Heart left ventricle (tissue), 16 donors: ENCODE measurements at places on chromosomes 4 and X.

DNA sequence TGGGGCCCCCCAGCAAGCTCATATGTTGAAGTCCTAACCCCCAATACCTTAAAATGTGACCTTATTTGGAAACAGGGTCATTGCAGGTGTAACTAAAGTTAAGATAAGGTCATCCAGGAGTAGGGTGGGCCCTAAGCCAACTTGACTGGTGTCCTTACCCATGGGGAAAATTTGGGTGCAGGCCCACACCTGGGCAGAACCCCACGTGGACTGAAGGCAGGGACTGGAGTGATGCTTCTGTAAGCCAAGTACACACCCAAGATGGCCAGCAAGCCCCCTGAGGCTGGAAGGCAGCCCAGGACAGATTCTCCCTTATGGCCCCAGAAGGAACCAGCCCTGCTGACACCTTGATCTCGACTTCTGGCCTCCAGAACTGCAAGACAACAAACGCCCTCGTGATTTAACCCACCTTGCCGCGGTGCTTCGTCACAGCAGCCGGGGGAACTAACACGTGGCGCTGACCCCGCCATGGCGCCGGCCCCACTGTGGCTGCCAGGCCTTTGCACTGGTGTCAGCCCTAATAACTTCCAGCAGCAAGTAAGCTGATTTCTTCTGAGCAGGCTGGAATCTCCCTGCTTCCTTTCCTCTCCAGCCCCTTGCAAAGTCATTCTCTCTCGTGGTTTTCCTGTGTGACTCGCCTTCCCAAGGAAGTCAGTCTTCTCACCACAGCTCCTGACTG lies 23.2 kb upstream of the MXD4 start:
- no peak for DNase-seq

DNA sequence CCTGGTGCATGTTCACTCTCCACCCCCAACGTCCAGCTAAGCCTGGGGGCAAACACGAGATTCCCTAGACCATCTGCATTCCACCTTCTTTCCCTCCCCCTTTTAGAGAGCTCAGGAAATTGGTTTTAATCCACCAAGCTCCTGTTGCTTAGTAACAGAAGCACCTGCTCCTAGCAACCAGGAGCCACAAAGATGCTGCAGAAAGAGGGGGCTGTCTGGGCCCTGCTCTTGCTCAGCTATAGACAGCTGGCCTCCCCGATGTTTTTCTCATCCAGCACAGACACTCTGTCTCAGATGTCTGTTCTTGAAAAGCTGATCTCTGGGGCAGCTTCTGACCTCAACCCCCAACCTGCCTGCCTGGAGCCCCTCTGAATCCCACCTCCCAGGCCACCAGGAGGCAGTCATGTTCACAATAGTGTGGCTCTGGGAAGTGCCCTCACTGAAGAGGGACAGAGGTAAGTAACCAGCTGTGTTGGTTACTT lies 71.5 kb downstream of the SLC16A2 start:
- DNase-seq = no peak

DNA sequence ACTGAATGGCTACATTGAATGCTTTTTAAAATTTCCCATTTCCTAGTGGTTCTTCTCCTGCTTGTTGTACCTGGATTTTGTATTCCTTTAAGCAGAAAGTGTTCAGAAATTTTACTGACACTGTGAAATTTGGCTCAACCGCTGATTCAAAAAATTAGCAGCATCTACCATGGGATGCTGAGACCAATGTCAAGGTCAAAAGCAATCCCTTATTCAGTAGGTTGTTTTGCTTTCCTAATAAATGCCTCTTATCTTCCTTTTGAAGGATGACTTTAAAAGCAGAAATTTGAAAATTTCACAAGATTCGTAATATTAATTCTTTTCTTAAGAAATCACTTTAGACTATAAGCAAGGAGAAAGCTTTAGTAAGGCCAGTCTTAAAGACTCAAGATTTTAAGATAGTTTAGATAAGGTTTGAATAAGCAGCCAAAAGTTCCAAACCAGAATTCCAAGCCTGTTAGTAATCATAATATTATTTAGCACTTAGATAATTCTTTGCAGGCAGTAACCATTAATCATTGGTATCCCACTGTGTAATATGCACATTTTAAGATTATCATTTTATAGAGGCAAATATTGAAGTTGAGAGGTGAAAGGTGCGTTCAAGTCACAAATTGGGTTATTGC lies 508.8 kb downstream of the ANKRD50 start:
- DNase-seq = no peak

GRCh38 chr4:5852523-5853202 lies 40.2 kb downstream of the CRMP1 start:
- no peak for DNase-seq

- DNase-seq = no peak
Measured at GRCh38 chrX:53882331-53882730, 161.9 kb downstream of the PHF8 start.
